ENCODE measurements at places on chromosomes 5 and 9.

- no peaks in the 10 kb centered on the region for H3K4me1 ChIP-seq
- peaks cover 13% of the 10 kb centered on the region for H3K36me3 ChIP-seq
- H3K4me3 ChIP-seq, result no peak overlapping the region
Measured at GRCh38 chr9:96006961-96007360, 131.5 kb downstream of the ERCC6L2 start.

- H3K36me3 ChIP-seq, result peaks cover 2% of the 10 kb centered on the region
- H3K27me3 ChIP-seq, result no peaks in the 10 kb centered on the region
- no peak for DNase-seq
- H3K27ac ChIP-seq, result no peak overlapping the region
- H3K4me3 ChIP-seq, result no peak overlapping the region
- peaks cover 33% of the 10 kb centered on the region for H3K4me1 ChIP-seq
Measured at GRCh38 chr9:4935001-4935672, 49.9 kb upstream of the JAK2 start.

GRCh38 chr9:26597542-26598149 is 295.0 kb downstream of the CAAP1 start:
- no peak overlapping the region for H3K27ac ChIP-seq
- H3K27me3 ChIP-seq, result no peaks in the 10 kb centered on the region
- no peaks in the 10 kb centered on the region for H3K36me3 ChIP-seq
- H3K4me1 ChIP-seq, result no peaks in the 10 kb centered on the region

DNA sequence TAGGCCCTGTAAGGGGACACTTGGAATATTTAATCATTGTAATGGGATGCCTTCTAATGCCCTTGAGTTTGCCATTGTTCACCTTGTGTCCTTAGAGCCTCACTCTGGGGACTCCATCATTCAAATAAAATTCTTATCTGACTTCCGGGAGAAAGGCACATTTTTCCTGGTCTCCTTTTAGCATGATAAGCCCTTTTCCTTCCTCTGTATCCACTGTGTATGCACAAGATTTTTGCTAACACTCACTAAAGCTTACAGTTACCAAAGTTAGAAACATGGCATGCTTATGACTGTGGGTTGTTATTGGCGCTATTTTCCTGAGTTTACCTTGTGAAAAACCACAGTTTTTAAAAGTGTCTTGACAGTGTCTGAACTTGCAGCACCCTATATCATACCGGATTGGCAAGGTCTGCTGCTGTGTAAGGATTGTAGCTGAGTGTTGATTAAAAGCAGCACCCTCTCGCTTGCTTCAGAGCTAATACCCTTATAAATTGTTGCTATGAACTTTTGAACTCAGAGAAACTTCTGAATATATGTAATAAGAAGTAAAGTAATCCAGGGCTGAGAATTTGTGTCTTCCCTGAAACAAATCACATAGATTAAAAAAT is 46.4 kb downstream of the SNCAIP start:
- no peak overlapping the region for H3K4me3 ChIP-seq
- no peaks in the 10 kb centered on the region for H3K4me1 ChIP-seq
- no peak overlapping the region for H3K27ac ChIP-seq
- H3K27me3 ChIP-seq, result peaks cover 7% of the 10 kb centered on the region

DNA sequence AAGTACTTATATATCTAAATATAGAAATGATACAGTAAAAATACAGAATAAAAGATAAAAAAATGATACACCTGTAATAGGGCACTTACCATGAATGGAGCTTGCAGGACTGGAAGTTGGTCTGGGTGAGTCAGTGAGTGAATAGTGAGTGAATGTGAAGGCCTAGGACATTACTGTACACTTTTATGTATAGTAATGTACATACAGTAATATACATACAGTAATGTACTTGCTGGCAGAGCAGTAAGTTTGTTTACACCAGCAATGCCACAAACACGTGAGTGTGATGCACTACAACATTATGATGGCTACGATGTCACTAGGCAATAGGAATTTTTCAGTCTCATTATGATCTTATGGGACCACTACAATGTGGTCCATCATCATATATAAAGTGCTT is 34.2 kb downstream of the SUSD1 start:
- no peak overlapping the region for H3K27ac ChIP-seq
- no peak overlapping the region for H3K4me3 ChIP-seq
- no peaks in the 10 kb centered on the region for H3K27me3 ChIP-seq
- H3K4me1 ChIP-seq, result no peaks in the 10 kb centered on the region

GRCh38 chr9:89455356-89455824 is 42.5 kb downstream of the SEMA4D start:
- H3K27ac ChIP-seq, result peak overlapping the region; percentile 97
- H3K4me3 ChIP-seq, result peak overlapping the region; percentile 93
- no peak for DNase-seq
- H3K36me3 ChIP-seq, result peaks cover 7% of the 10 kb centered on the region
- H3K4me1 ChIP-seq, result peaks cover 56% of the 10 kb centered on the region

DNA sequence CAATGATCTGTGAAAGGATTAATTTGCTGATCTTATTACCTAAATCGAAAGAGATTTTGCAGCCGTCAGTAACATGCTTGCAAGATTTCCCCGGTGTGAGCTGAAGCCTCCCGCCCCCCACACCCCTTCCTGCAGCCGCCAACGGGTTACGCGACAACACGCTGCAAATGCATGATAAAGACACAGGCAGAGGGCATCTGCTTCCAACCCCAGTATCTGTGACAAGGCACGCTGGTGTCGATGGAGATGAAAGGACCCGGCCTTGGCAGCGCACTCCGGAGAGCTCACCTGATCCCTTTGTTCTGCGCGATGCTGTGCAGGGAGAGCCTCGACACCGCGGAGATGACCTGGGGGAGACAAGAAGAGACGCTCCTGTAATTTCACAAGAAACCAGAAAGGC is 122.9 kb upstream of the SARDH start:
- no peaks in the 10 kb centered on the region for H3K27me3 ChIP-seq
- H3K4me3 ChIP-seq, result no peak overlapping the region

DNA sequence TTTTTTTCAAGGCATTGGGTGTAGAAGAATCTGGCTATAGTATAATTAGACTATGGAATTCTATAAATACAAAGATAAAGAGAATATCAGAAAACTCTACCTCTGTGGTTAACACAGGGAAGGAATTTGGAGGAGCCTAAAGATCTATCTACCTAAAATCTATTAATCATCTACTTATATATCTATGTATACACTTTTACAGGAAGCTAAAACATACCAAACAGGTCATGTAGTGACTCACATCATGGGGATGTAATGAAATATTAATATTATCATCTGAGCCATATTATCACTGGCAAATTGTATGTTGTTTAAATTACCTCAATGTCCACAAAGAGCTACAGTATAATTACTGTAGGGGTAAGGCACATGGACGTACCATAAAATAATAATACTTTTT is 1748.2 kb downstream of the EFNA5 start:
- no peak overlapping the region for H3K27ac ChIP-seq
- no peaks in the 10 kb centered on the region for H3K36me3 ChIP-seq
- DNase-seq, result no peak
- H3K4me1 ChIP-seq, result no peaks in the 10 kb centered on the region
- H3K4me3 ChIP-seq, result no peak overlapping the region
- no peaks in the 10 kb centered on the region for H3K27me3 ChIP-seq

DNA sequence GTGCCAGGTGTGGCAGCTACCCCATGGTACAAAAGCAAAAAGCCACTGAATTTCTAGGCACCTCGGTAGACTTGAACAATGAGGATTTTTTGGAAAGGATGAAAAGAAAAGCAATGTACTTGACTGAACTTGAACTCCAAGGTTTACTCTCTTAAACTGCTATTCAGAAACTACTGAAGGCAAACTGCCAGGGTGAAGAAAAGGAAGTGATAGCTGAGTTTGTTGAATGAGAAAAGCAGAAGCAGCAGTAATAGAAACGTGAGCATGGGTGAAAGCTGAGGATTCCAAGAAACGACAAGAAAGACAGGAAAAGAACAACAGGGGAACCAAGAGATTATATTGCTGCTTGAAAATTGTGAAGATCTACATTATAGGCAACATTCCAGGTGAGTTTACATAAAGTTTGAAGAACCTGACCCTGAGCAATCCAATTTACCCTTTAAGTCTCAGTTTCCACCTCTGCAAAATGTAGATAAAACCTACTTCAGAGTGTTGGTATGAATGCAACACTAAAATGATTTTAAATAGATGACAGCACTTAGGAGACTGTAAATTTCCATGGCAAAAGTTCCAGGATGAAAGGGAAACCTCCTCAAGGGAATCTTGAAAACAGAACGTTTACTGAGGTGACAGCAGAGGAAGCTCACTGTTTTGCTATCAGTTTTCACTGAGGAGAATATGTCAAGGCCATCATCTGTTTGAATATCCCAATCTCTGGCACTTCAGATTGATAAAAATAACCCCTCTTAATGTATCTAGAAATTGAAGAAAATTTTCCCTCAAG is 245.8 kb downstream of the SPATA31D1 start:
- peaks cover 4% of the 10 kb centered on the region for H3K36me3 ChIP-seq
- H3K4me3 ChIP-seq, result no peak overlapping the region
- no peaks in the 10 kb centered on the region for H3K4me1 ChIP-seq
- H3K27ac ChIP-seq, result no peak overlapping the region
- H3K27me3 ChIP-seq, result no peaks in the 10 kb centered on the region

DNA sequence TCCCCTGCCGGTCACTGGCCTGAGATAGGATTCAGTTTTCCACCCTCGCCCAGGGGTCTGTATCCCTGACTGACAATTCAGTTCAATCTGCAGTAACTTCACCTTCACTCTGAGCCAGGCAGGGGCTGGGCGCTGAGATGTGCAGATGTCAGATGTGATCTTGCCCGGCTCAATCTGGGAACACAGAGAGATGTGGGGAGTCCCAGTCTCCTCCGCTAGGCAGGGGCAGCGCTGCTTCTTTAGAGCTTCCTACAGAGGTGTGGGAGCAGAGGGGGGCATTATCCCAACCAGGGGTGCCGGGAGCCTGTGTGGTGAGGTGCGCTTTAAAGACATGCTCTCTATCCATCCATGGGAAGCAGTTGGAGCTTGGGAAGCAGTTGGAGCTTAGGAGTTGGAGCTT is 14.6 kb downstream of the TMOD1 start:
- no peaks in the 10 kb centered on the region for H3K36me3 ChIP-seq
- H3K4me3 ChIP-seq, result no peak overlapping the region
- DNase-seq, result no peak
- H3K27ac ChIP-seq, result no peak overlapping the region
- H3K27me3 ChIP-seq, result peaks cover 26% of the 10 kb centered on the region

- no peak for DNase-seq
- H3K27ac ChIP-seq, result peak overlapping the region; percentile 31
- H3K36me3 ChIP-seq, result peaks cover 2% of the 10 kb centered on the region
- H3K4me1 ChIP-seq, result peaks cover 9% of the 10 kb centered on the region
- H3K4me3 ChIP-seq, result peak overlapping the region; percentile 76
- H3K27me3 ChIP-seq, result no peaks in the 10 kb centered on the region
Measured at GRCh38 chr9:129108805-129109536, 1.6 kb downstream of the CRAT start.

DNA sequence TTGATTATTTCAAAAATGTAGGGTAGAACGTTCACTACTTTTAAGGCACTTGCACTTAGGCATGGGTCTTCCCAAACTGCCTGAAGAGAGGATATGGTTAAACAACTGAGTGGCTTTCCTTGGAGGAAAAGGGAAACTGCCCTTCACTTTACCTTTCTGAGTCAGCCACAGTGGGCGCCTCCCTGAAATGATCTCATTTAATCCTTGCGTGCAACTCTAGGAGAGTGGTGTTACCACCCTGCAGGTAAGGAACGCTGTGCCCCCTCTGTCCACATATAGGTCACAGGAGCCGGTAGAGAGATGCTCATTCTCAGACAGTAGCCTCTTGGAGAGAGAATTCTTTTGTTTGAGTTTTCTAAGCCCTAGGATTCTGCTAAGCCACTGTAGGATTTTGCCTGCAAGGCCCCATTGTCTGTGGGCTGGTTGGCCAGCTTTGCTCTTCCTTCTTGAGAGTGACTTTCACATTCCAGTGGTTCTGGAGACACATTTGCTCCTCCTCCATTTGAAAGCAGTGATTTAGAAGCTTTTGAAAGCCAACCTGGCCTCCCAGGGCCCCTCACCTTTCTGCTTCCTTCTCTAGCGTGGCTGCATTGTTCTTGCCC is 110.3 kb upstream of the CTSL start:
- peaks cover 2% of the 10 kb centered on the region for H3K27me3 ChIP-seq
- H3K36me3 ChIP-seq, result no peaks in the 10 kb centered on the region
- no peak overlapping the region for H3K27ac ChIP-seq
- peaks cover 15% of the 10 kb centered on the region for H3K4me1 ChIP-seq
- no peak for DNase-seq
- H3K4me3 ChIP-seq, result no peak overlapping the region

- no peaks in the 10 kb centered on the region for H3K27me3 ChIP-seq
- peaks cover 36% of the 10 kb centered on the region for H3K4me1 ChIP-seq
- no peak for DNase-seq
- no peak overlapping the region for H3K4me3 ChIP-seq
Measured at GRCh38 chr5:50401336-50401735, 39.8 kb downstream of the EMB start.

GRCh38 chr9:89940625-89941024 is 335.8 kb downstream of the GADD45G start:
- H3K27me3 ChIP-seq, result peaks cover 15% of the 10 kb centered on the region
- H3K27ac ChIP-seq, result no peak overlapping the region
- no peaks in the 10 kb centered on the region for H3K36me3 ChIP-seq
- no peak overlapping the region for H3K4me3 ChIP-seq

DNA sequence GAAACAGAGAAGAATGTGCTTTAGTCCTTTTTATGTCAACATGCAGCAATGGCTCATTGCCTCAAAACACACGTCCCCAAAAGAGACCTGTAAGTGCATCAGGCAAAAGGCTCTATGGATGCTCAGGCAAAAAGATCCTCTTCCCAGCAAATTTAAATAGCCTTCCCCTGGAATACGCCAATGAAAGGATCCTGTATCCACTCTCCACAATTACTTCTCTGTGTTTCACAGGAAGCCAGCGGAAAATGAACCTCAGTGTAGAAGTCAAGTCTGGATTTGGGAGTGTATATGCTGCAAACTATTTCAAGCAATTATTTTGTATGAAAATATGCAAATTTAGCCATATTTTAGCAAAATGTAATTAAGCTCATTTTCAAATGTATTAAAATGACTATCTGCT is 217.9 kb downstream of the EPB41L4A start:
- no peak overlapping the region for H3K27ac ChIP-seq
- no peak for DNase-seq
- H3K36me3 ChIP-seq, result no peaks in the 10 kb centered on the region
- no peaks in the 10 kb centered on the region for H3K4me1 ChIP-seq
- peaks cover 44% of the 10 kb centered on the region for H3K27me3 ChIP-seq
- no peak overlapping the region for H3K4me3 ChIP-seq

DNA sequence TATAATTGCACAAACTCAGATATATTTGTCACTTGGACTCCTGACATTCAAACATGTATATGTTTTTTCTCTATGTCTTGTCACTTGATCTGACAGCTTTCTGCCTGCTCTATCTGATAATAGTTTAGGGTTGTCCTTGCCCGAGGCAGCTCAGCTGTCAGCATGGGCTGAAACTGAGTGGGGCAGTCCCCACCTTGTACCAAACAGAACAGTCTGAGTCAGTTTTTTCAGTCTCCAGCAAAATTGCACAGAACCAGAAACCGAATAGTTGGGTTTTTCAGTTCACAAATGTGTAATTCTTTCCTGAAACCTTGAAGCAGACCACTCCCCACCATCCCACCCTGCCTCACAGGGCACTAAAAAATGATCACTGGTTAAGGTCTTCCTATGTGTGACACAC is 9.5 kb upstream of the HAND1 start:
- no peaks in the 10 kb centered on the region for H3K36me3 ChIP-seq
- peaks cover 5% of the 10 kb centered on the region for H3K4me1 ChIP-seq
- H3K27me3 ChIP-seq, result peaks cover 61% of the 10 kb centered on the region
- DNase-seq, result no peak

GRCh38 chr5:94420885-94421284 is 197.5 kb downstream of the KIAA0825 start:
- no peaks in the 10 kb centered on the region for H3K4me1 ChIP-seq
- H3K4me3 ChIP-seq, result no peak overlapping the region
- DNase-seq, result no peak
- peaks cover 3% of the 10 kb centered on the region for H3K36me3 ChIP-seq
- H3K27ac ChIP-seq, result no peak overlapping the region
